ENCODE measurements at places on chromosomes 7 and 10. TPM values are rescaled to one million over a fixed set of nuclear protein-coding genes. Genes with fewer than 3 reads are reported as not detected.

Gene CLDN12
- total RNA-seq, result 20.7 TPM

DNA sequence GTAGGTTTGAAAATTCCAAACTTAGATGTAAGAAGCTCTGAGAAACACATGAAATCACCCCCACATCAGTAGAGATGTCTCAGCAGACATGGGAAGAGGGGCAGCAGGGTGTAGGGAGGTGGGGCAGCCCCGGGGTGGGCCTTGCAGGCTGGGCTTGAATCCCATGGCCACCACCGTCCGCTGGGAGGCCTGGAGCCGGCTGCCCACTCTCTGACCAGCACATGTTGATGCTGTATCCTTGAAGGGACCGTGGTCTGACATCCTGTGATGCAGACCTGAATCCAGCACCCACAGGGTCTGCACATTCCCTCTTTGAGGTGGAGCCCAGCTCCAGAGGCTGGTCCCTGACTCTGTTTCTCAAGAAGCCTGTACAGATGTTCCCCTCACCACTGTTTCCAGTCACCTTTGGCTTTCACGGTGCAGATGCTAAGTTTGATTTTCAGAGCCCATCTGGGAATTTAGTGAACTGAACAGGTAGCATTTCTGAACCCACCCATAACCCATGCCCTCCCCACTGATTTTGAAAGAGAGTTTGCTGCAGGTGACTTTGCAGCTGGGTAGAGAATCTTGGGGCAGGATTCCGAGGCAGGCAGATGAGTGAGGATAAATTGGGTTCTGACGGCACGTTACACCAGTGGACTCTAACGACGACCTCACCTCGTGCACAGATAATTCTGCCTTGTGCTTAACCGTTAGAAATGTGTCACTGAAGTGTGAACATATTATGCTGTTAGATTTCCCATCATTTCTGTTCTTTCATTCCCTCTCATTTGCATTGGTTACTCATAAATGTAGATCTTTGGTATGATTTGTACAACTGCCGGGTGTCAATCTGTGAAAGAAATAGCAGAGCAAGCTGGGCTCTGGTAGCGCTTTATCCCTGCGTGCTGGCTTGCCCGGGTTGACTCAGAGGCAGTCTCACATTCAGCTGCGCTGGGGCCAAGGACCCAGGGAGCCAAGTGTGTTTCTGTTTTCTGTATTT, 45.7 kb downstream of the IKZF1 start:
- DNase-seq, result no peak

Gene ZNF503
- 8.0 TPM for total RNA-seq

Gene TRPV5
- not detected for total RNA-seq

GRCh38 chr7:7761340-7761973, 43.0 kb upstream of the RPA3 start:
- no peak for DNase-seq

GRCh38 chr7:126979722-126980121, 273.0 kb downstream of the GRM8 start:
- DNase-seq, result no peak

DNA sequence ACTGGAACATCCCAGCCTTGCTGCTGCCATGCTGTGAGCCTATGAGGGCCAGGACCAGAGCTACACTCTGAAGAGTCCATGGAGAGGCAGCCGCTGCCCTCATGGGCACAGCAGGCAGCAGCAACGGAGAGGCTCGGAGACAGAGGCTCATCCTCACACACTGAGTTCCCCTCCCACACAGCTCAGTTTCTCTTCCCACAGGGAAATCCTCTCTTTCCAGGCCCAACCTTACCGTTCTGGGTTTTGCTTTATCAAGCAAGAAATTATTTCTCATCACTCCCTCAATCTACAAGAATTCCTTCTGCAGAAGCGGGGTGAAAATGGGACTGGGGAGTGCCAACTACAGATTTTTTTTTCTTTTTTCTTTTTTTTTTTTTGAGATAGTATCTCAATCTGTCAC, 36.6 kb downstream of the GOLGA7B start:
- DNase-seq, result no peak

Gene AKR1D1
- not detected for total RNA-seq

DNA sequence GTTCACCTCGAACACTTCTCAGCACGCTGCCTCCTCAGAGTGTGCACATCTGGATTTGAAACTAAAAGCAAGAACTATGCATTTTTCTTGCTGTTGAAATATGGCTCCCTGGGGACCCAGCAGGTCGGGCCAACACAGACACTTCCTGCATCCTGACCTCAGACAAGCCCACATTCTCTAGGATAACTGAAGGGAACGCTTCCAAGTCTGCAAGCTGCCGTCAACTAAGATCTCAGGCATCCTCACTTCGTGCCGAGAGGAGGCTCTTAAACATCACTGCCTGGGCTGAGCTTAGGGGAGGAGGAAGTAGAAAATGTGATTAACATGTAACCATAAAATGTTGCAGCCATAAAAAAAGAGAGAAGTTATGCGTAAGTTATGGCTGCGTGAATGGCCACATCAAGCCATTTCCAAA, 65.5 kb downstream of the PYROXD2 start:
- DNase-seq, result no peak

DNA sequence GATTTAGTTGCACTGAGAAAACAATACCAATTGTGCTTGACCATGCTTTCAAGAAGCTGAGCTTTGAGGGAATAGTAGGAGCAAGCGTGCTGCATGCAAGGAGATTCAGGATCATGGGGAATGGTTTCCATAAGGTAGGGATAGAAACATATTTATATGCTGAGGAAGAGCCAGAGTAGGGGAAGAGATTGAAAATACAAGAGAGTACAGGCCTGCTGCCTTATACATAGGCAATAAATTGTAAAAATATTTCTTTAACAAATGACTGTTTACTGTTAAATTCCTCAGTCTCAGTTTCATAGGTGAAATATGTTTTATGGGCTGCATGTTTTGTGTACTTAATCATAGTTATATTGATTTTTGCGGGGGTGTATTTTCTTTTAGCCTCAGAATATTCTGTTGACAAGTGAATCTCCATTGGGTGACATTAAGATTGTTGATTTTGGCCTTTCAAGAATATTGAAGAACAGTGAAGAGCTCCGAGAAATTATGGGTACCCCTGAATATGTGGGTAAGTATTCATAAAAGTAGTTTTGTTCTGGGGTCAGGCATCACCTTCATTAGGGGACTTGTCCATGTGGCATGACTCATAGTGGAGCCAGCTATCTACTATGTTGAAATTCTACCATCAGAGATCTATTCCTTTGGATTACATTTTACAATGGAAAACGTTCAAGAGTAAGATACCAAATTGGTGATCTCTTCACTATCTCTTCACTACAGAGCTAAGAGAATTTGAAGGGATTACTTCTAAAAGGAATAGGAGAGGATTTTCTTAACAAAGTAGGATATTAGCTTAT, 36.5 kb downstream of the STK17A start:
- DNase-seq, result no peak

Gene ARHGEF35
- 4.3 TPM for total RNA-seq

DNA sequence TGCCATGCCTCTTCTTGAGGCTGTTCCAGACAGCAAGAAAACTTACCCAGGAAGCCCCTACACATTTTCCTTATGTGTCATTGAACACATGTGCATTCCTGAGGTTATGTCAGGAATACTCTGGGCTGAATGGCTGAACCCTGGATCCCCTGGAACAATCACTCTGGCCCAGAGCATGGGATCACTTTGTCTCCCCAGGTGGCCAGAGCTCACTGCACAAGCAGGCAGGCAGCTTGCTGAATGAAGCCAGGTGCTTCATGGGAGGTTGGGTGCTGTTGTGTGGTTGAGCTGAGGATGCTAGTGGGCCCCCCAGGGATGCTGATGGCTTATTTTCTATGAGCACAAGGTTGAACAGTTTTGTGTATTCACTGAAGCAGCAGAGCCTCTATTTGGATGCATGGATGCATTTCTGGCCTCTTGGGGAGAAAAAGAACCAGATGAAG, 54.7 kb upstream of the NPTX2 start:
- DNase-seq, result no peak

- no peak for DNase-seq
Observed at GRCh38 chr7:148723846-148724245, 25.1 kb downstream of the CUL1 start.

Gene ITIH5
- 140 TPM for total RNA-seq

DNA sequence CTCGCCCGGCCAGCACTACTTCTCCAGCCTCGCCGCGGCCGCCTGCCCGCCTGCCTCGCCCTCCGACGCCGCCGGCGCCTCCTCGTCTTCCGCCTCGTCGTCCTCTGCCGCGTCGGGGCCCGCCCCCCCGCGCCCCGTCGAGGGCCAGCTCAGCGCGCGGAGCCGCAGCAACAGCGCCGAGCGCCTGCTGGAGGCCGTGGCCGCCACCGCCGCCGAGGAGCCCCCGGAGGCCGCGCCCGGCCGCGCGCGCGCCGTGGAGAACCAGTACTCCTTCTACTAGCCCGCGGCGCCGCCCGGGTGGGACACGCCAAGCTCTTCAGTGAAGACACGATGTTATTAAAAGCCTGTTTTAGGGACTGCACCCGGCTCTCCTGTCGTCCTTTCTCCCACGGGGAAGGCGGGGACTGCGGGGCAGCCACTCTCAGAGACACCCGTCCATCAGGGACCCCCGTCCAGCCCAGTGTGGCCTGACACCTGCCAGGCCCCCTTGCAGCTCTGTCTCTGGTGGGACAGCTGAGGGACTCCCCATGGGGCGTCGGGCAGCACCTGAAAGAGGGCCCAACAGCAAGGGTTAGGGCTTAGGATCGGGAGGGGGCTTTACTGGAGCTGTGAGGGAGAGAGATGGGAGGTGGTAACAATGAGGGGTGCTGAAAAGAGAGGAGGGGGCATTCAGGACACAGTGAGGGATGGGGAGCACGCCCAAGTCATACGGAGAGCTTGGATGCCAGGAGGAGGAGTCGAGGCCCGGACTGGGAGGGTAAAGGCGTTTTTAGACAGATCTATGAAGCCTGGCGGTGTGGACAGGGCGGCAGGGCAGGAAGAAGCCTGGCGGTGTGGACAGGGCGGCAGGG, 34.7 kb downstream of the SPDYE6 start:
- DNase-seq, result no peak

DNA sequence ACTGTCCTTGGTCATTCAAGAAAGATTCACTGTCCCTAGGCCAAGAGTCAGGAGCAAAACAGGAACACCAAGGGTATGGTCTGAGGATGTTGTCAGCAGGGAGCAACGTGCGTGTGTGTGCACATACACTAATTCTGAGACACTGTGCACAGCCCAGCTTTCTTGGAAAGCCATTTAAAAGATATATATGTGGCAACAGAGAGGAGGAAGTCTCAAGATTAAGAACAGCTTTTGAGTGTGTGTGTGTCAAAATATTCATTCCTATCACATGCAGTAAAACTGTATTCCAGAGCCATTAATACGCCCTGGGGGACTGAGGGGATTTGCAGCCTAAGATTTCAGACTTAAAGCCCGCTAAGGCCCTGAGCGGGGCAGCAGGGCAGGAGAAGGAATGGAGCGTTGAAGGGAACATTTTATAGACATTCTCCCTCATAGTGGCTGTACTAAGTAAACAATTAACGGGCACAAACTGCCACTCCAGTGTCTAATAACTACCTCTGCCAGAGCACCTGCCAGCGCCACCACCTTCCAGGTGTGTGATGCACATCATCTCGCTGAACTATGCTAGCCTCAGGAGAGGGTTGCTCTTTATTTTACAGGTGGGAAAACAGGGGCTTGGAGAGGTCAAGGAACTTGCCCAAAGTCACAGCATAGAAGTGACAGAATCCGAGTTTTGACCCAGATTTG, 2.0 kb downstream of the NOD1 start:
- no peak for DNase-seq

DNA sequence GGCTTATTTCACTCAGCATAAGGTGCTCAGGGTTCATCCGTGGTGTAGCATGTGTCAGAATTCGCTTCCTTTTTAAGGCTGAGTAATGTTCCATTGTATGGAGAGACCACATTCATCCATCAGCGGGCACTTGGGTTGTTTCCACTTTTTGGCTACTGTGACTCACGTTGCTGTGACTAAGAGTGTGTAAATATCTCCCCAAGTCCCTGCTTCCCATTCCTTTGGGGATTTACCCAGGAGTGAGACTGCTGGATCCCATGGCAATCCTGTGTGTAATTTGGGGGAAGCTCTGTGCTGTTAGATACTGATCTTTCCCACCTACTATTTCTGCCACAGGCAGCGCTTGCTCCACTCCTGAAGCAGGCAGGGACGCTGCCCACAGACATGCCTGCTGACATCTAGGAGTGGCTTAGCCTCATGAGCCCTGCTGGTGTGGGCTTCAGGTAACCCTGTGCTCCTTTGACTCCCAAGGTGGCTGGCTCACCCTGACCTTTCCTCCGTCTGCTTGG, 346.0 kb downstream of the FRMD4A start:
- no peak for DNase-seq

Gene H2BK1
- not detected for total RNA-seq

DNA sequence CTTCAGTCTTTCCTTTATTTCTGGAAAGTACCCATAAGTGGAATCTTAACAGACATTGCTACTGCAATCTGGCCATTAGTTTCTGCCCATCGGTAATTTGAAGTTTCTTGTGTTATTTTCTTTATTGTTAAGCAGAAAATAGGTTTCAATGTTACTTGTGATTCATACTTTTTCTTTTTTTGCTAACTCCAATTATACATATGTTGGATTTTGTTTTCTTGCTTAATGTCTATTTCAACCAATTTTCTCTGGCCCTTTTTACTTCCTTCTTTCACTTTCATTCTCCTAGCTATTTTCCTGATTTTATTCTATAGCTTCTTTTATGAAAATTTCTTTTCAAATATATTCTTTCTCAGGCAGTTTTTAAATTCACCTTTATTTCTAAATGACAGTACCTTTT, 457.4 kb downstream of the TCERG1L start:
- DNase-seq, result no peak

- DNase-seq, result no peak
Observed at GRCh38 chr7:156234192-156234591, 406.4 kb upstream of the RNF32 start.

GRCh38 chr7:47069385-47070076, 512.4 kb downstream of the TNS3 start:
- DNase-seq, result no peak

GRCh38 chr10:21146436-21146789, 249.3 kb upstream of the NEBL start:
- DNase-seq, result no peak

GRCh38 chr7:129569811-129570215, 41.7 kb upstream of the NRF1 start:
- DNase-seq, result no peak

DNA sequence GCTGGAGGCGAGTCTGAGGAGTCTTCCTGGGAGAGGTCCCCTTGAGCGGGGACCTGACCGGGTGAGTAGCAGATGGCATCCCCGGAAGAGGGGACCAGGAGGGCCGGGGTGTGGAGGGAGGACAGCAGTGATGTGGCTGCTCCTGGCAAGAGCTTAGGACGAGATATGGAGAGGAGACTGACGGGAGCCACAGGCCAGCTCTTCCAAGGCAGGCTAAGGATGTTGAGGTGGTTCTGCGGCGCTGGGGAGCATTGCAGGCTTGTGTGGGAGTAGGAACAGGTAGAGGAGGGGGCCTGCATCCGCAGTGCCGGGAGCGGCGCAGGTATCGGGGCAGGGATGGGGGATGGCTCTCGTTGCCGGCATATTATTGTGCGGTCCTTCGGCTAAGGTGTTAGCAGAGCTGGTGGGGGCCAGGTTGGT, 76.7 kb upstream of the ANLN start:
- DNase-seq, result no peak

Gene JCAD
- 15.9 TPM for total RNA-seq
